Lower lobe of right lung (tissue), 2 donors: ENCODE measurements at places on chromosomes 6 and 20.
A peak's percentile ranks its signal among the peaks of the same experiment; 100 is the strongest.

GRCh38 chr6:131658287-131658686 lies 21.2 kb downstream of the ENPP3 start:
- no peaks in the 10 kb centered on the region for H3K4me1 ChIP-seq
- H3K27me3 ChIP-seq: no peaks in the 10 kb centered on the region
- H3K4me3 ChIP-seq: no peak overlapping the region
- no peaks in the 10 kb centered on the region for H3K36me3 ChIP-seq

- H3K27ac ChIP-seq: no peak overlapping the region
- H3K4me3 ChIP-seq: no peak overlapping the region
- peaks cover 5% of the 10 kb centered on the region for H3K4me1 ChIP-seq
- H3K27me3 ChIP-seq: no peaks in the 10 kb centered on the region
- H3K36me3 ChIP-seq: no peaks in the 10 kb centered on the region
These were observed 704.4 kb upstream of the SLC35B3 start for GRCh38 chr6:9139746-9140145.

- no peaks in the 10 kb centered on the region for H3K27me3 ChIP-seq
- no peaks in the 10 kb centered on the region for H3K36me3 ChIP-seq
- H3K4me1 ChIP-seq: no peaks in the 10 kb centered on the region
- no peak for DNase-seq
These were observed 140.3 kb downstream of the COL12A1 start for GRCh38 chr6:75065523-75065922.

DNA sequence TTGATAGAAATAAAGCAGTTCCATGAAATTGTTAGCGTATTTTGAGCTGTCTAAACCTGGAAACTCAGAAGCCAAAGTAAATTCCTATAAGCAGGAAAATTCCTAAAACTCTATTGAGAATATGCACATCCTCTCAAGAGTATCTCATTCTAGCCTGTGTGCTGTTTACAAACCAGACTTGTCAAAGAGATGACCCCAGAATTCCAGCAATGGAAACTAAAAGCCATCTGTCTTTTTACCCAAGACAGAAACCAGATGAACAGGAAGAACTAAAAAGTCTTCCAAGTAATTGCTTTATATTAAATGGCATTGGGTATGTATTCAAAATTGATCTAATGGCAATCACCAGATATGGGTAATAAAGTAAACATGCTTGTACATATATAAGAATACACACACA lies 92.6 kb downstream of the COL19A1 start:
- DNase-seq: no peak
- H3K27ac ChIP-seq: no peak overlapping the region
- no peaks in the 10 kb centered on the region for H3K27me3 ChIP-seq

DNA sequence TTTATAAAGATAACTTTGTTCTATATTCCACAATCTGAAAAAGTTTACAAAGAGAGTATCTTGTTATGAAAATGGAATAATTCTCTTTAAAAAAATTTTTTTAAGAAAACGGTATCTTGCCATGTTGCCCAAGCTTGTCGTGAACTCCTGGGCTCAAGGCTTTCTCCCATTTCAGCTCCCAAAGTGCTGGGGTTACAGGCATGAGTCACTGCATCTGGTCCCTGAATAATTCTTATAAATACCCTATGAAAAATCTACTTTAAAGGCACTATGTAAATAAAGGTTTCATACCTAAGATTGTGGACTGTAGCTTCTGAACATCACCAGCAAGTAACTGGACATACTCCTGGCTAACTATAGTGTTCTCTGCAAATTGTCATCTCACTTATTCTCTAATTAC lies 60.3 kb downstream of the SAMD3 start:
- no peaks in the 10 kb centered on the region for H3K4me1 ChIP-seq
- H3K27ac ChIP-seq: peak overlapping the region; percentile 33
- no peak overlapping the region for H3K4me3 ChIP-seq
- DNase-seq: no peak
- no peaks in the 10 kb centered on the region for H3K36me3 ChIP-seq
